Body of pancreas (tissue), 4 donors: ENCODE measurements at places on chromosomes 7 and 10.

DNA sequence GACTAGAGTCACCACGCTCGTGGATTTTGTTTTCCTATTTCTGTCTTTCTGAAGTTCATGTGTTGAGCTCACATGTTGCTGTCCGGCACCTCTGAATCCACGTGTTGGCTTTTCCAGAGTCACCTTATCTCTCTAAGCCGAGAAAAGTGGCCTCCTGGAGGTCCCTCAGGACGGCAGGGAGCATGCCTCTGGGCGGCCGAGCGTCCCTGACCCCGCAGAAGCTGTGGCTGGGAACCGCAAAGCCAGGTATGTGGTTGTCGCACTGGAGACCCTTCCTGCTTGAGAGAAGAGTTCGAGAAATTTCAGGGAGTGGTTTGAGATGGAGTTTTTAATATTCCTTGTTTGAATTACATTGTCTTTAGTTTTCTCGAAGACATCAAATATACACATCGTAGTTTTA lies 12.6 kb downstream of the IQCE start:
- H3K4me1 ChIP-seq, result peaks cover 10% of the 10 kb centered on the region
- no peak for DNase-seq
- no peak overlapping the region for H3K4me3 ChIP-seq
- peak overlapping the region; percentile 82 for H3K27ac ChIP-seq

DNA sequence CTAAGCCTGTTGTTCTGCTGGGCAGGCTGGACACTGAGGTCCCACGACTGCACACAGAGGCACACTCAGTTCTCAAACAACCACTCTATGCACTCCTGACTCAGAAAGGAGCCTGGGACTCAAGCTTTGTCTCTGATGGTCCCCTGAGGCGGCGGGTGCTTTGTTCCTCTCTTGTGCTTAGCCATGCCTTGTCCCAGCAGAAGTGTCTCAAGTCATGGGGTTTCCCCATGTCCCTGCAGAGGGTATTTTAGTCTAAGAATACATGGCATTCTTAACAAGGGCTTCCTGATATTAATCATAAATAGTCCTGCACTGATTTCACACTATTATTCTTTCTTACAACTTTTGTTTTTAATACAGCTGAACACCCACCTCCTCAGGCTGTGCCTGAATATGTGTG lies 72.5 kb downstream of the CXCL12 start:
- DNase-seq, result no peak
- no peak overlapping the region for H3K4me3 ChIP-seq
- no peak overlapping the region for H3K27ac ChIP-seq
- peaks cover 10% of the 10 kb centered on the region for H3K4me1 ChIP-seq
- no peaks in the 10 kb centered on the region for H3K36me3 ChIP-seq
- H3K27me3 ChIP-seq, result no peaks in the 10 kb centered on the region

GRCh38 chr10:106424054-106424453 lies 740.5 kb downstream of the SORCS1 start:
- no peaks in the 10 kb centered on the region for H3K4me1 ChIP-seq
- H3K36me3 ChIP-seq, result no peaks in the 10 kb centered on the region
- DNase-seq, result no peak
- no peak overlapping the region for H3K4me3 ChIP-seq

GRCh38 chr7:8185926-8186683 lies 75.9 kb downstream of the ICA1 start:
- peaks cover 12% of the 10 kb centered on the region for H3K4me1 ChIP-seq
- DNase-seq, result no peak
- no peaks in the 10 kb centered on the region for H3K36me3 ChIP-seq
- H3K27ac ChIP-seq, result no peak overlapping the region

GRCh38 chr10:122357685-122358084 lies 16.8 kb upstream of the PLEKHA1 start:
- no peak overlapping the region for H3K27ac ChIP-seq
- H3K27me3 ChIP-seq, result no peaks in the 10 kb centered on the region
- DNase-seq, result no peak
- no peaks in the 10 kb centered on the region for H3K36me3 ChIP-seq
- H3K4me1 ChIP-seq, result no peaks in the 10 kb centered on the region

DNA sequence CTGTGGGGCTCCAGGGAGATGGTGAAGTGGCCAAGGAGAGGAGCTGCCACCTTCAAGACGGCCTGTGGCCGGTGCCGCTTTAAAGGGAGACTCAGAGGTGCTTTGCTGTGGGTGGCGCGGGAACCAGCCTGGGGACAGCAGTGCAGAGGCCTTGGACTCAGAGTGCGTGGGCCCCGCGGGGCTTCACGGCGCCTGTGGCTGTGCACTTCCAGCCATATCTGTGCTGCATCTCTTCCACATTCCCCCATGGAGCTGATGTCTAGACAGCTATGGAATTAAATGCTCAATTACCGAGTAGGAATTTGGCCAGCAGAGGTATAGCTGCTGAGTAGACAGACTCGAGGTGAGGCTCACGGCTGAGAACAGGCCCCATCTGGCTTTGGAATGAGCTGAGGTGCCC lies 41.7 kb downstream of the HTRA1 start:
- no peak overlapping the region for H3K27ac ChIP-seq
- DNase-seq, result no peak
- H3K4me1 ChIP-seq, result peaks cover 12% of the 10 kb centered on the region
- H3K27me3 ChIP-seq, result no peaks in the 10 kb centered on the region
- no peaks in the 10 kb centered on the region for H3K36me3 ChIP-seq

GRCh38 chr7:6256109-6256483 lies 16.3 kb downstream of the CYTH3 start:
- no peak overlapping the region for H3K4me3 ChIP-seq
- no peaks in the 10 kb centered on the region for H3K36me3 ChIP-seq
- H3K27ac ChIP-seq, result no peak overlapping the region

DNA sequence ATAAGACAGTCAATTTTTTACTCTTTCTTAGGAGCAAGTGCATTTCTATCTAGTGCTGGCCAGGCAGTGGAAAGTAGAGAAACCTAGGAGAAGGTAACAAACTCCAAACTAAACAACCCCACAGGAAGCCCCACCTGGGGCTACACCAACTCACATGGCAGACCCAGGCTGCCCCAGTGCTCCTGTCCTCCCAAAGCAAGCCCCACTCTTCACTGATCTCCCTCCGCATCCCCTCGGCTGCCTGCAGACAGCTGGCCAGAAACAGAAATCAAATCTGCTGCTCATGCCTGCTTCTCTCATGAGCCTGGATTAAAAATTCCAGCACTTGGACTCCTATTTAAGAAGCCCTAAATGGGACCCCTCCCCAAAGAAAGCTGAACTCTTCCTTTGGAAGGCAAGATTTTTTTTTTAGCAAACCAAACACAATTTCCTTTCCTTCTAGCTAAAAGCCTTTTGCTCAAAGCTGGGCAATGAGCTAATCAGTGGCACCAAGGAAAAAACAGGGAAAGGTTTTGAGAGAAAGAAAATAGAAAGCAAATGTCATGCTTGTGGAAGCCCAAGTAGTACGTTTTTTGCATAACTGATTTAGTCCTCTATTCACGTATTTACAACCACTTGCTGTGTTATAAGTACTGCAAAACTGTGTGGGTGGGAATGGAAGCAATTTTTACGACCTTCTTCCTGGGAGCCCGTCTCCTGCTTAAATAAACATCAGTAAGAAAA lies 10.8 kb downstream of the PDE1C start:
- no peak for DNase-seq
- no peak overlapping the region for H3K4me3 ChIP-seq
- H3K27ac ChIP-seq, result no peak overlapping the region
- no peaks in the 10 kb centered on the region for H3K27me3 ChIP-seq
- no peaks in the 10 kb centered on the region for H3K36me3 ChIP-seq

DNA sequence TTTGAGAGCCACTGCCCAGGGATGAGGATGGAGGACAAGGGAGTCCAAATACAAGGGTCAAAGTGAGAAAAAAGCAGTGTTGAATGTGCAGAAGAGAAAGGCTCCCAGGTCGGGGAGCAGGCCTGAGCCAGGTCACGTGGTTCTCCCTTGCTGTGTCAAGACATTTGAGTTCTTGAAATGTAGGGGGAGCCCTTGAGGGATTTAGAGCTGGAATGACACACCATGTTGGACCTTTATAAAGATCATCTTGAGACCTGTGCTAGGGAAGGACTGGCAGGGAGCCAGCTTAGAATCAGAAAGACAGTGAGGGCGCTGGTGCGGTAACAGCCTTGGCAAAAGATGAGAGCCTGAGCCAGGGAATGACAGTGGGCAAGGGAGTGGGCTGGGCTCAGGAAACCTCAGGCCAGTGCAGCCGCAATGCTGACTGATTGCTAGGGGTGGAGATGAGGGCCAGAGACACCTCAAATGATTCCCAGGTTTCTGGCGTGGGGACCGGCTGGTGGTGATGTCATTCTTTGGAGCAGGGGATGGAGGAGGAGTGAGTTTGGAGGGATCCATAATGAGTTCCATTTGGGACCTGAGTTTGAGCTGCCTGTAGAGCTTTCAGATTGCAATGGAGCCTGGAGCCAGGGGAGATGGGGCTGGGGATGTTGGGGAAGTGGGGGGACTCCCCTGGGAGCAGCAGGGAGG lies 120.1 kb downstream of the PTPN20 start:
- no peaks in the 10 kb centered on the region for H3K36me3 ChIP-seq
- no peak overlapping the region for H3K27ac ChIP-seq
- H3K27me3 ChIP-seq, result no peaks in the 10 kb centered on the region

GRCh38 chr10:127243490-127244272 lies 47.3 kb upstream of the INSYN2A start:
- H3K27ac ChIP-seq, result no peak overlapping the region
- no peaks in the 10 kb centered on the region for H3K4me1 ChIP-seq
- H3K36me3 ChIP-seq, result no peaks in the 10 kb centered on the region
- no peaks in the 10 kb centered on the region for H3K27me3 ChIP-seq
- H3K4me3 ChIP-seq, result no peak overlapping the region
- DNase-seq, result peak; percentile 45

DNA sequence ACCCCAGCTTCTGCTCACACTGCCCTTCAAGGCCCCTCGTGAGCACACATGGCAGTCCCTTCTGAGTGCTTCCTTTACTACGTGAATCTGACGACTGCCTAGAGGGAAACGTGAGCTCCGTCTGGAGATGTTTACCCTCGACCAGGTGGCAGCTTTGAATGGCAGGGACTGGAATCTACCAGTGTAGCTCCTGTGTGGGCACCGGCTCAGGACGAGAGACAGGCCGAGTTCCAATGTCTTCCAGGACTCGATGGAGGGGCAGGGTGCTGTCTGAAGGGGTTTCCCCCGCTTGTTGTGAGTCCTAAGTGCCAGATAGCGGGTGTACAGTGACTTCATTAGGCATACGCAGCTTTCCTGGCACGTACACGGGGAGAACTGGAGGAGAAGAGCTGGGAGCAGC lies 229.9 kb downstream of the ADARB2 start:
- no peak overlapping the region for H3K27ac ChIP-seq
- H3K4me1 ChIP-seq, result no peaks in the 10 kb centered on the region
- no peaks in the 10 kb centered on the region for H3K27me3 ChIP-seq

GRCh38 chr7:55248526-55248925 lies 116.6 kb upstream of the LANCL2 start:
- no peaks in the 10 kb centered on the region for H3K4me1 ChIP-seq
- H3K4me3 ChIP-seq, result no peak overlapping the region
- no peak for DNase-seq

DNA sequence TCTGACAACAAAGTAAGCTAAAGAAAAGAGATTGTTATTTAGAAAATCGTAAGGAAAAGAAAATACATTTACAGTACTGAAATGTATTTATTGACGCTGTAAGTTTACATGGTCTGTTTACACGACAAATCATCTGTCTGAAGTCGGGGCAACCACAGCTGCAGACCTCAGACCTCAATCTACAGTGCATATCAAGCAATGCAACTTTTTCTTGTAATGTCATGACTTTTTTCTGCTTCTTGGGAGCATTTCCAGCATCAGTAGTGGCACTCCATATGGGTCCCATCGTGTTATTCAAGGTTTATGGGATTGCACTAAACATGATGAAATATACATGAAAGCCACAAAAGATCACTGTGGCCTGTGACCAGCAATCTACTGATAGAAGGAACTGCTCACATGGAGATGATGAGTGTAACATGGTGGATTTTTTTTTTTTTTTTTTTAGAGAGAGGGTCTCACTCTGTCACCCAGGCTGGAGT lies 77.1 kb downstream of the MTPN start:
- H3K27me3 ChIP-seq, result no peaks in the 10 kb centered on the region
- DNase-seq, result no peak
- H3K4me1 ChIP-seq, result no peaks in the 10 kb centered on the region
- H3K36me3 ChIP-seq, result no peaks in the 10 kb centered on the region

DNA sequence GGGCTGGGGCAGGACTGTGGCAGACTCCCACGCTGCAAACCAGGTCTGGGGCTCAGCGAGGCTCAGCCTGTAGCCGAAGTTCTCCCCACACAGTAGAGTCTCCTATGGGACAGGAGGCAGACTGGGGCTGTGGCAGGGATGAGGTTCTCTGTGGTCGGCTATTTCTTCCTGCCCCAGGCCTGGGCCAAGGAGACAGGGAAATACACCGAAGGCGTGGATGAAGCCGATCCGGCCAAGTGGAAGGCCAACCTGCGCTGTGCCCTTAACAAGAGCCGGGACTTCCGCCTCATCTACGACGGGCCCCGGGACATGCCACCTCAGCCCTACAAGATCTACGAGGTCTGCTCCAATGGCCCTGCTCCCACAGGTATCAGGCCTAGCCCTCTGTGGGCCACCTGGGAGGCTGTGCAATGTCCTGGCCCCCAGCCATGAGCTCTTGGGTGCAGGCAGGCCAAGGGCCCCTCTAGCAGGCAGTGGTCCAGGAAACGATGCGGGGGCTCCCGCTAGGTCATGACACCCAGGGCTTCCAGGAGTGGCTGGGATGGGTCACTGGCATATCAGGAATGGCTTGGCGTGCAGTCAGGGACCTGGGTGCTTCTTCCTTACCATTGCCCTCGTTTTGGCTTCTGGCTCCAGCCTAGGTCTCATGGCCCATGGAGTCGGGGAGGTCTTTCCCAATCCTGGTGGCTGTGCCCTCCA lies 8.1 kb downstream of the IRF5 start:
- H3K4me1 ChIP-seq, result no peaks in the 10 kb centered on the region
- no peak overlapping the region for H3K27ac ChIP-seq
- no peak overlapping the region for H3K4me3 ChIP-seq
- H3K27me3 ChIP-seq, result no peaks in the 10 kb centered on the region
- H3K36me3 ChIP-seq, result no peaks in the 10 kb centered on the region

- no peak overlapping the region for H3K27ac ChIP-seq
- H3K4me1 ChIP-seq, result no peaks in the 10 kb centered on the region
- H3K27me3 ChIP-seq, result no peaks in the 10 kb centered on the region
Measured at GRCh38 chr7:114527589-114527988, 113.0 kb downstream of the FOXP2 start.

- no peaks in the 10 kb centered on the region for H3K36me3 ChIP-seq
- no peaks in the 10 kb centered on the region for H3K4me1 ChIP-seq
Measured at GRCh38 chr10:99364125-99364524, 35.0 kb downstream of the CNNM1 start.

- H3K4me1 ChIP-seq, result no peaks in the 10 kb centered on the region
- H3K36me3 ChIP-seq, result no peaks in the 10 kb centered on the region
- no peaks in the 10 kb centered on the region for H3K27me3 ChIP-seq
- H3K4me3 ChIP-seq, result no peak overlapping the region
- DNase-seq, result no peak
Measured at GRCh38 chr10:89090756-89091445, 100.3 kb downstream of the FAS start.

GRCh38 chr7:42237811-42238541 lies 967 bp upstream of the GLI3 start:
- H3K27ac ChIP-seq, result peak overlapping the region; percentile 50
- no peaks in the 10 kb centered on the region for H3K27me3 ChIP-seq
- DNase-seq, result peak; percentile 32
- H3K4me1 ChIP-seq, result peaks cover 7% of the 10 kb centered on the region
- H3K4me3 ChIP-seq, result peak overlapping the region; percentile 72

GRCh38 chr10:48412933-48413332 lies 106.5 kb downstream of the MAPK8 start:
- peaks cover 4% of the 10 kb centered on the region for H3K4me1 ChIP-seq
- H3K4me3 ChIP-seq, result no peak overlapping the region
- DNase-seq, result no peak
- no peaks in the 10 kb centered on the region for H3K27me3 ChIP-seq
- H3K27ac ChIP-seq, result no peak overlapping the region
- H3K36me3 ChIP-seq, result peaks cover 8% of the 10 kb centered on the region
